Testis (tissue), 5 donors: ENCODE measurements at places on chromosomes 11 and 22. TPM values are rescaled to one million over a fixed set of nuclear protein-coding genes. Genes with fewer than 3 reads are reported as not detected.

Gene SLC17A6
- total RNA-seq, result not detected

Gene OR4A16
- 0.50 TPM for total RNA-seq

Gene MUC5B
- total RNA-seq, result 0.50 TPM

Gene ELFN2
- 5.3 TPM for total RNA-seq

- no peak for DNase-seq
These were observed 27.9 kb upstream of the FZD4 start for GRCh38 chr11:86983021-86983488.

GRCh38 chr22:17235149-17235655 lies 16.0 kb upstream of the ADA2 start:
- DNase-seq, result no peak

- DNase-seq, result no peak
These were observed 14.8 kb downstream of the CARD18 start for GRCh38 chr11:105124756-105125155.
